Endothelial cell of umbilical vein (primary cell): ENCODE measurements at places on chromosomes 7 and 10. TPM values are rescaled to one million over a fixed set of nuclear protein-coding genes. Genes with fewer than 3 reads are reported as not detected.
A peak's percentile ranks its signal among the peaks of the same experiment; 100 is the strongest.

Gene FAM171A1
- 75.8 and 81.8 TPM in 2 replicates for total RNA-seq

Gene LBX1
- total RNA-seq = not detected in 2 replicates

DNA sequence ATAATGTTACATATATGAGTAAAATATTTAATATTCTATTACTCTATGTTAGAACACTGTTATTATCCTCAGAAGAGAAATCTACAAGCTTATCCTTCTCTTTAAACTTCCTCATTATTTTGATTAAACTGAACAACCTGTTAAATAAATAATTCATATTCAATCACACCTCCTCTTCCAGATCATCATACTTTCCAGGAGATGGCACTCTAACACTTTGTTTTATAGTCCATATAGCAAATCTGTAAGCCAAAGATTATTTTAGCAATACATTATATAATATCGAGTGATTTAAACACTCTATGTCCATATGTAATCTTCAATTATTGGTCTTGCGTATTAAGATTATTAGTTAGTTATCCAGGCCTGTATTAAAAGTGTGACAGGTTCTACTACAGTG, 694.1 kb downstream of the ANKRD7 start:
- no peak for DNase-seq

DNA sequence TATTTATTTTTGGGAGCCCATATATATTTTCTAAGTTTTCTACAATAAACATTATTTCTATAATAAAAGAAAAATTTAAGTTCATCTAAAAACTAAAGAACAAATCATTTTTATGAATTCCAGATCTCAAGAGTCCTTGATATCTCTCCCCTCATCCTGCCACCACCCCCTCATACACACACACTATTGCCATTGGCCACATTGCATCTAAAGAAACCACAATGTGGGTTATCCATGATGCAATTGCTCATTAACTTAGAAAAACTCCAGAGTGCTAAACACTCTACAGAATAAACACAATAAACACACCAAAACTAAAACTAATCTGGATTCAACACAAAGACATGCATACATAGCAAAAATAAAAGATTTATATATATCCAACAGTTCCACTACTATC, 37.8 kb downstream of the FAM13C start:
- DNase-seq = no peak

DNA sequence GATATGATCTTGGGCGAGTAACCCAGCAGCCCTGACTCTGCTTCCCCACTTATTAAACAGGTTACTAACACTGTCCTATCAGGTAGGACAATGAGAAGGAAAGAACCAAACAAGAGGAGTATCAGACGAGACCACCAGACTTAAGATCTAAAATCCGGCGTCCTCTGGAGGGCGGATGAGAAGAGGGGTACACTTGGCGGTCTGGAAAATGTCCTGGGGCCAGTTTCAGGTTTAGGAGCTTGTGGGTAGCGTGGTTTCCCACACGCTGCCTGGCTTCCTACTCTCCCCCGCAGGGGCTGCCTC, 635 bp downstream of the ZNF32 start:
- DNase-seq = peak; percentile 3

GRCh38 chr10:31457858-31458257, 138.8 kb downstream of the ZEB1 start:
- no peak for DNase-seq

- no peak for DNase-seq
Measured at GRCh38 chr10:88246675-88247074, 336.4 kb downstream of the RNLS start.
